ENCODE measurements at places on chromosomes 3 and 15. TPM values are rescaled to one million over a fixed set of nuclear protein-coding genes. Genes with fewer than 3 reads are reported as not detected.
A peak's percentile ranks its signal among the peaks of the same experiment; 100 is the strongest.

- no peak for DNase-seq
These were observed 54.7 kb downstream of the B3GNT5 start for GRCh38 chr3:183307749-183308148.

GRCh38 chr3:15319575-15319974 is 12.8 kb downstream of the SH3BP5 start:
- no peak for DNase-seq

- DNase-seq: no peak
These were observed 98.8 kb downstream of the SH3GL3 start for GRCh38 chr15:83545804-83546511.

- DNase-seq: peak; percentile 80
These were observed 9.2 kb downstream of the FYCO1 start for GRCh38 chr3:45986303-45986982.

- DNase-seq: no peak
These were observed 82.5 kb downstream of the ADAMTS17 start for GRCh38 chr15:100259266-100259665.

DNA sequence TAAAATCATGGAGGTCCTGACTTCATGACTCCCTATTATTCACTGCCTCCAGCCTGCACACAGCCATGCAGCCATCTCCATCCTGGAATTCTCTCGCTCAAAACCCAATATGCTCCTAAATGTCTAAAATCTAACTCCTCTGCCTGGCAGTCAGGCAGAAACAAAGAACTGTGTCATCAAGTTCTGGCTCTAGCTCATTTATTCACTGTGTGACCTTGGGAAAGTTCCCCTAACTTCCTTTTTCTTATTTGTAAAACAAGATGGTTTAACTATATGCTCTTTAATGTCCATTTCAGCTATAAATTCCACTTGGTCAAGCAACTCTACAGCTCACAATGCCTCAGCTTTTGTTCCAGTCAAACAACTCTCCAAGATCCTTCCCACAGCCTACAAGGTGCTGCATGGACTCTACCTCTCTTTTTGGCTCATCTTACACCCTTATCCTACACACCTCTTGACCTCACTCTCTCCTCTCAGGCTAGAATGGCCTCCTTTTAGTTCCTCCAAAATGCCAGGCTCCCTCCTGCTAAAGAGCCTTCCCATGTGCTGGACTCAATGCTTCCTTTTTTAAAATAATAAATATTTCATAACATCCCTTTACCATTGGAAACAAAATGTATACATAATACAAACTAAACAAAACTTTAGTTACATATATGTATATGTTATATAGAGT is 16.4 kb downstream of the PIK3CB start:
- DNase-seq: no peak

The GPR149 gene
- not detected for total RNA-seq

All from H4 (cell line).